ENCODE measurements at places on chromosomes 3 and 15.

DNA sequence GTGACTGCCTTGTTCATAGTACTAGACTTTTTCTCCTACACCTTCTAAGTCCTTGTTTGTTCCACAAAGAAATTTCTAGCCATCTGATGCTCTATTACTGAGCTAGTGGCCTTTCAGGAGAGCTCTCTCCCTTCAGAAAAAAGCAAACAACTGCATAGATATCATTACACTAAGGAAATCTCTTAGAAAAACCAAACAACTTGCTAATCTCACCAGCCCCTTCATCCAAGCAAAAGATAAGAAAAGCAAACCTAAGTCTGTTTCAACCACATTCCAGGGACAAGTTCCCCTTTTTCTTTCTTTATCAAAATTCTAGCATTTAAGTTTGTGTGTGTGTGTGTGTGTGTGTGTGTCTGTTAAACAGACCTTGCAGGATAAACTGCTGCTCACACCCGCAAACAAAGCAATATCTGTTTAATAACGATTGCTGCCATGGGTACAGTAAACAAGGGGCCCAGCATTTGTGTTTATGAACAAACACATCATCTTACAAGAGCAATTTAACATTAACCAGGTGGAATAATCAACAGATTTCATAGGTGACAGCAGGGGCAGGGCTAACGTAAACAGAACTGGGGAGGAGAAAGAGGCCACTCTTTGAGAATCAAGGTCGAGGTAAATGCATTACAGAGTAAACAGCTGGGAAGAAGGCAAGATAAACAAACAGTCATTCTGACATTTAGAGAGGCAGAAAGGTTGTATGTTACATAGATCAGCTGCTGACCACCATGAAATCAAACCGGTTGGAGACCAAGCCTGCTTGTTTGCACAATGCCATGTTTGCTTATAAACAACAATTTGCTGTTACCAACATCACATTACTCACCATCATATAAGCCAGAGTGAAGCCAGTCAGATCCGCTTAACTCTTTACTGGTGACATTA lies 375.1 kb downstream of the FOXP1 start:
- no peak for DNase-seq

GRCh38 chr3:162525066-162525742 lies 1028.6 kb downstream of the OTOL1 start:
- DNase-seq: peak; percentile 2

GRCh38 chr15:58690703-58691102 lies 58.8 kb downstream of the ADAM10 start:
- DNase-seq: no peak

DNA sequence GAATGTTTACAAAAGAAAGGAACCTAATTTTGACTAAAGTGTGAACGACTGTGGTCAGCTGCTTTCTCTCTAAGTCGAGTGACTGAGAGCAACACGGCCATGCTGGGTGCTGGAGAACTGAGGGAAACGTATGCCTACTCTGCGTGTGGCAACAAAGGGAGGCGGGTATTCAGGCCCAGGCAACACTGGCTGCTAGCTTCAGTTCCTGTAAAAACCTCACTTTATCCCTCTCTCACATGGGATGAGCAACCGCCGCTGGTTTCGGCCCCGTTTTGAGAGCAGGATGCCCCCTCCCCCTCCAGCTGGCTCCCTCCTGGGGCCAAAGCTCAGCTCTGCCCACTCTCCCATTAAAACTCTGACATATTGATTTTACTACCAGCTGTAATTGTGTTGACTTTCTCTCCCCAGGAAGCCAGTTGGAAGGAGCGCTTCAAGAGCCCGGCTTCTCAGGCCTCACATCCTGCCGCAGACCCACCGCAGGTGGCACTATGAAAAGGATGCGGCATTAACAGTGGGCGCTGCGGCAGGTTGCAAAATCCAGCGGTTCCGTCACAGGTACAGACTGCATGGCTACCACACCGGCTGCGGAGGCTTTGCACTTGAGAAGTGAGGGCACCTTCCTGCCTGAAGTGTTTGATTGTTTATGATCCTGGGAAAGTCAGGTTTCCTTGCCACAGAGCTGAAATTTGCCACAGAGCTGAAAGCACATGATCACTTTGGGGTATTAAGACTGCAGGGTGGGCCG lies 12.7 kb downstream of the PLXND1 start:
- peak; percentile 57 for DNase-seq

DNA sequence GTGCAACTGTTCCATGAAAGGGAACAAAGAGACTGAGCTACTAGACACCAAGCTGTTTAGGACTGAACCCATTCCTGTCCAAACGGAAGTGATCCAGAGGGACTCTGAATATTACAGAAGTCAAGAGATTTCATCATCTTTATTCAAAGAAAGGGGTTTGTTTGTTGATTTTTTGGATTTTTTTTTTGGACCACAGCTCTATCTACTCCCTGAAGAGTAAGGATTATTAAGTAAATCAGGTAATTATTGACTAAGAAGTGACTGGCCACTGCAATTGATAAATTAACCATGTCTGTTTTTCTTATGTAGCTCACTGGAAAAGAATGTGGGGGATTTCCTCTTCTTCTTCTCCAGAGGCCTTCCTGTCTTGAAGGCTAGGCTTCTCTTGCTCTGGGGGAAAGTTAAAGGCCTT lies 146.6 kb upstream of the TPM1 start:
- no peak for DNase-seq

GRCh38 chr3:155995525-155996370 lies 124.6 kb upstream of the KCNAB1 start:
- no peak for DNase-seq

DNA sequence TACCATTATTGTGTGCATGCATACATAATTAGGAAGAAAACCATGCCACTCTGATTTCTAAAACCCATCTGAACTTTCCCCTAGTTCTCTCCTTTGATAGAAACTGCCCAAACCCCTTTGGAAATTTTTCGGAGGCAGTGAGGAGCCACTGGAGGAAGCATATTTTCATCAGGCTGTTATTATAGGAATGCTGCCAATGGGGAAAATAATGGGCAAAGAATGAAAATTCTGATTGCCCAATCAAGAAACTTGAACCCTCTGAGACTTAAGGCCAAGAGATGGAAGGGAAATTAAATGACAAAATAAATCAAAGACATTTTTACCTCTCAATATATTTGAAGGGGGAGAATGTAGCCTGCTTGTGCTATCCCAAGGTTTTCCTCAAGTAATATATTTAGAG lies 376.0 kb upstream of the PDZRN3 start:
- no peak for DNase-seq

DNA sequence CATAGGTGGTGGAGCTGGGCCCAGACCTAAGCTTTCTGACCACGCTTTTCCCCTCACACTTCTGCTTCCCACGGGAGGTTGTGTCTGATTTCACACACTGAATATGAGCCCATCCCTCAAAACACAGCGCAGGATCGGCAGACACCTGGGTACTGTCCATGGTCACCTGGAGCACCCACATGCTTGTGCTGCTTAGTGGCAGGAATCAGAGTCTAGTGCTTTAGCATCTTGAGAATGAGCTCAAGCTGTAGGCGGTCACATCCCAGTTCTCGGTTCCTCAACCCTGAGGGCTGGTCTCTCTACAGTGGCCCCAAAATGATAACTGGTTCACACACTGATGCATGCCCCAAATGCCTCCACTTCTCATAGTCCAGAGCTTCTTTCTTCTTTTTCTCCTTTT lies 111.0 kb downstream of the SEMA5B start:
- no peak for DNase-seq

- DNase-seq: no peak
Observed at GRCh38 chr15:78623786-78624497, 3.1 kb upstream of the CHRNA3 start.

DNA sequence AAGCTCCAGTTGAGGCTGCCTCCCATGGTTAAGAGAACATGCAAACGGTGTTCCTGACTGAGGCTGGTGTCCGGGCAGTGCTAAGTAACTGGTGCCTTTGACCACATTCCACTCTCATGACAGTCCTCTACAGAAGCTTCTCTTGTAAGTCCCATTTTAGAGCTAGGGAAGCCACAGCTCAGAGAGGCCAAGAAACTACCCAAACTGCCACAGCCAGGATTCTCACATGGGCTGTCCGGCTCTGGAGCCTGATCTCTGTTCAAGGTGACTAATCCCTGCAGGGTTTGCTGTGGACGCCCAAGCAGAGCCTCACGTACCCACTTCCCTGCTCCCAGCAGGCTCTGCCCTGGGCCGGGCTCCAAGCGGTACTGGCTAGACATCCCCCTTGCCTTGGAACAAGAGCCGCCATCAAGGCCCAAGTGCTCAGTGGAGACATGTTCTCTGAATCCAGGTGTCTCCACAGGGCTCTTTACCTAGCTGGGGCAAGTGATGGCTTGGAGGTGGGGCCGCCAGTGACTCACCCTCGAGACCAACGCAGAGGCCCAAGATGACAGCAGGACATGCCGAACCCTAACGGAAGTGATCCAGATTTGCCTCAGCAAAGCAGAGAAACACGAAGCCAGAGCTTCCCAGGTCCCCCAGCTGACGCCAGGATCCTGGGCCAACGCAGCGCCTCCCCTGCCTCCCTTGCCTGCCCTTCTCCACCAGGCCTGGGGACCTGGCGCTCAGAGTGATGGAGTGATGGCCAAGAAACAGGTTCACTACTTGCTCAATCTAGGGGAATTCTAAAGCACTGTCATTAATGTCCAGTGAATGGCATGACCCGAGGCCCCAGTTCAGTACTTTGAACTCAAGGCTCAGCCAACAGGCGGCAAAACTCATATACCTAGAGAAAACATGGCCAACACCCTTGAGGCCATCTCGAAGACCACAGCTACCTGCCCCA lies 24.4 kb downstream of the KLHL25 start:
- no peak for DNase-seq

DNA sequence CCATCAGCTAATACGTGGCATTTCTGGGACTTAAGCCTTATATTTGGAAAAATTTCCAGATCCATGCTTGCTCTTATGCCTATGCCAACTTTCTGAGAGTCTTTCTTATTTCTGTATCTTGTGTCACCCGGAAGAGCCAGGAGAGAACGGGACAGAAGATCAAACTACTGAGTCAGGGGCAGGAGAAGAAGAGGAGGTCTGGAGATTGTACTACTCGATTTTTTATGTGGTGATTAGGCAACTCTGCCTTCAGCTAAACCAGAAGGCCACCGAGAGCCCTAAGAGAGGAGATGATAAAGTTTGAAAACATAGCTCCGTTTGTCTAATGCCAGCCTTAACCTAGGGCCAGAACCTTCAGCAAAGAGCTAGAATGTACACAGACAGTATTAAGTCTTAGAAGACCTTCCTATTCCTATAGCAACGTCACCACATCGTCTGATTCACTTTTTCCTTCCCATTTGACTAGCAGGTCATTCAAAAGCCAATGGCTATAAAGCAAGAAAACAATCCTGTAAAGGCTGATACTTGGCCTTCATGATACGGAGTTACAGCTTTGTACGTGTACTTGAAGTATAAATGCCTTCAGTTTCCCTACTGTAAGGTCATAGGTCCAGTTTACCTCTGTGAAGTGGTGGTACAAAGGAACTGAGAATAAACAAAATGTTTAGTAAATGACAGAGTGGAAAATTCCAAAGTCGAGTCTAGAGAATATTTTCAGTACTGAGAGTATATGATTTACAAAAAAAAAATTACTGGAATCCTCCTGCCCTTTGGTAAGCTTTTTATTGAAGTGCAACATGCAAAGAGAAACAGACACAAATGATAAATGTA lies 96.1 kb upstream of the ICE2 start:
- no peak for DNase-seq

GRCh38 chr3:54062546-54062945 lies 59.8 kb upstream of the CACNA2D3 start:
- no peak for DNase-seq

DNA sequence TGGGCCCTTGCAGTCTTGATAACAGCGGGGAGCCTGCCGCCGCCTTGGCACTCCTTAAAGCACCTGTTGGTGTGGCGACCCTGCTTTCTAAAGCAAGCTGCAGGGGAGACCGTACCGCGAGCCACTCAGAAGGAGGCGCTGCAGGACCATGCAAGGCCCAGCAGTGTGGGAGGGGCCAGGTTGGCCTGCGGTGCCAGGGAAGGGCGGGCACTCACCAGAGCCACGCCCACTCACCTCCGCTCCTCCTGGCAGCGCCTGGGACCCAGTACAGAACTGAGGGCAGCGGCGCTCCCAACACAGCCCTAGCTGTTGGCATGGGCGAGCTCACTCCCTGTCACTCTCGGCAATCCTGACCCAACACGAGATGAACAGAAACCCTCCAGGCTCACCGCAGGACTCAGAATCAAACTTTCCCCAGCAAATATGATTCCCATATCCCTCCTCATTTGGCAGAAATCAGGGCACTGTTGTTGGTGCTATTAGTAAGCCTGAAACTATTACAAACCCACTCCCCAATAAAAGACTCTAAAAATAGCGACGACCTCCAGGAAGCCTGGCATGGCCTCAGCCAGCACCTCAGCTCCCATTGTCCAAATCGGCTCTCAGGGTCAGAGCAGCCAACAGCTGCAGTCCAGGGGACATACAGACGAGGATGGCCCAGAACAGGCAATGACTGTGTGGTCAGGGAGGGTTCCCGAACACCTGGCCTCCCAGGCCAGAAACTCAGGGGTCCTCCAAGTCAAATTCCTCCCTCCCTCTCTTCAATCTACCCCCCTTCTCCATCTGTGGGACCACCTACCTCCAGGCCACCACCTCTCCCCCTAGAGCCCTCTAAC lies 77.2 kb downstream of the TBC1D2B start:
- peak; percentile 91 for DNase-seq

DNA sequence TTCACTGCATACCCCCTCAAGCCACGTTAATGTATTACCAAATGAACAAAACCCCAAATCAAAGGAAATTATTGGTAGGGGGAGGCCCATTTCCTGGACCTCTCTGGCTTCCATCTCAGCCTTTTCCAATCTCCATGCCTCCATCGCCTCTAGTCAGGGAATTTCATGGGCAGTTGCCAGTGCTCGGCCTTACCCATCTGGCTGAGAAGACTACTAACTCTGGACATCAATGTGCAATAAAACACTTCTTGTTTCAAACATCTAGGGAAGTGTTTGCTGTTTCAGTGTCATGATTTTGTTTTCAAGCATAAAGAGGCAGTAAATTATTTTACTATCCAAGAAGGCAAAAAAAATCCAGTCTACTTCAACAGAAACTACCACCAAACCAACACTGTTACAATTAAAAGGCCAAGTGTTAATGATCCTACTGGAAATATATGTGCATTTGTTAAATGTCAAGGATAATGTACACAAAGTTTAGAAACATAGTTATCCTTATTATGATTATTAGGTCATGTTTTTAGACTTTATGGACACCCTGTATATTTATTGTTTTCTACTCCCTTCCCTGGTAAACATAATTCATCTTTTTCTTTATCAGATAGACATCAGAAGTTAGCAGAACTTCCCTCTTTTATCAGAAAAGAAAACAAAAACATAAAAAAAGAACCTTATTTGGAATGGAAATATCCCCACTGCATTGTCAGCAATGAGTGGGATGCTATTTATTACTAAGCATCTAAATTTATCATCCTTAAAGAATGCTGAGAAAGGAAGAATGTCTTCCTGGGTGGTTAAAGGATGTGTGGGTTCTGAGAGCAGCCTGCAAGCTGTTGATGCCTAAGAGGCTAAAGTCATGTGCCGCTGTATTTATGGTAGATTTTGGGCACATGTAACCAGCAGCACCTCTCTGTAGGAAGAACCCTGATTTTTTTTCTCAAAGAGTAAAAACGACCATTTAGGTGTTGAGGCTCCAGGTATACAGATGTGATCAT lies 15.2 kb downstream of the LDHAL6B start:
- no peak for DNase-seq

- DNase-seq: no peak
Observed at GRCh38 chr3:151501923-151502632, 41.2 kb upstream of the IGSF10 start.
